Activated CD8-positive, alpha-beta memory T cell treated with anti-CD3 and anti-CD28 coated beads for 1 hour (primary cell): ENCODE measurements at places on chromosomes 3 and 15.

DNA sequence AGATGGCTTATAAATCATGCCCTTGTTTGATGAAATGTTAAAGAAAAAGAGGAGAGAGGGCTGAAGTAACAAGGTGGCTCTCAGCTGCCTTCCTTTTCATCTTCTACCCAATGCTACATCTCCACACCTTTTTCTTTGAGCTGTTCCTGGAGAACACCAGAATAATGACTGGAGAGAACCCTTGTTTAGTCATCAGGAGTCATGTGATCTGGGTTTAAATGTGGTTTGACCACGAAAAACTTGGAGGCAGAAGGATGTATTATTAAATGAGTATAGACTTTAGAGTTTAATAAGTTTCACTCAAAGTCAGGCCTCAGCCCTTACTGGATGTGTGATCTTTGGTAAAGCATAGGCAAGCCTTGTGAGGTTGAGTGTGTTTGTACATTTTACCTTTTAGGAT lies 230.3 kb upstream of the TBL1XR1 start:
- DNase-seq: no peak

GRCh38 chr3:105622169-105622568 lies 246.6 kb downstream of the CBLB start:
- DNase-seq: no peak

DNA sequence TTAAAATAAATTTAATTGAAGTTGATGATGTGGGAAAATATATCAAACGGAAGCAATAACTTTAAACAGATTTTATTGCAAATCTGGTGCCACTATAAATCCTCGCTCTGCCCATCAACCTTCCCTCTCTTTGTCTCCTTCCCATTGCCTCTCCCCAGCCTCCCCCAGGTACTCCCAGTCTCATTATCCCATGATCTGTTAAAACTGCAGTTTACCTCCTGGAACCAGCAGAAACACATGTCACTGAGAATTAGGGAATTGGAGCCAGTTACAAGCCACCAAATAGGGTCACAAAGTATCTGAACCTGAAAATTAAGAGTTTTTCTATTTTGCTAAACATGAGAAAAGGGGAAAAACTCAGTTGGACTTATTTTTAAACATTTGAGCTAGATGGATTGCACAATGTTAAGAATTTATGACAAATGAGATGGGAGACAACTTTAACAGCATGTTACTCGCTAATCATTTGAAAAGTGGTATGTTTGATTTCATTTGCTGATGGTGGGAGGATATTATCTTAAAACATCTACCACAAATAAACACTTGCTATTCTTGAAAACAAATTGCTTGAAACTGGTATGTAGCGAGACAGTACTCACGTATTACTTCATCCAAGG lies 2.4 kb downstream of the PLCH1 start:
- no peak for DNase-seq

DNA sequence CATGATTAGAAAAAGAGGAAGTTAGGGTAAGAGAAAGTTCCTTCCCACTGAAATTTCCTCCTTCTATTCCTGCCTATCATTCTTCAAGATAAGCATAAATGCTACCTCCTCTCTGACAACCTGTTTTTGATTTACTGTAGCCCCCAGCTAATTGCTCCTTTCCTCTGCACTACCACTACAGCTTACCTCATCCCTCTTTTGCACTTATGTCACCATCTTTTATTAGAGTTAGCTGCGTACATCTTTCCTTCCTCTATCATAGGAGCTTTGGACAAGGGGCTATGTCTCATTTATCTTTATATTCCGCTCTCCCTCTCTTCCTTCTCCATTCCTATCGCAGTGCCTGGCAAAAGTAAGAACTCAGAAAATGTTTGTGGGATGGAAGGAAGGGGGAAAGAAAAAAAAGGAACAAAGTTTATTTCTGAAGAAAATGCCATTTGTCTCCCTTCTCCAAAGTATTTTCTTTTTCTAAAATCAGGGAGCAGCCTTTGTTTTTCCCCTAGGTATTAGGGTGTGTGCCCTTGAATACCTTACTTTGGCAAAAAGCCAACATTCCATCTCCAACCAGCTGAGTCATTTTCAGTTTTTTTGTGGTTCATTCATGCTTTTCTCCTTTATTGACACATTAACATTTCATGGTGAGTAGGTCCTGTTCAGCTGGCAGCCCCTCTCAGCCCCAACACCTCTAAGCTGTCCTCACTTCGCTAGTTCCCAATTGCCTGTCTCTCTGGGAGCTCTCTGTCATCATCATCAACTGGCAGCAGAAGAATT lies 87.6 kb upstream of the SOX2 start:
- DNase-seq: no peak

DNA sequence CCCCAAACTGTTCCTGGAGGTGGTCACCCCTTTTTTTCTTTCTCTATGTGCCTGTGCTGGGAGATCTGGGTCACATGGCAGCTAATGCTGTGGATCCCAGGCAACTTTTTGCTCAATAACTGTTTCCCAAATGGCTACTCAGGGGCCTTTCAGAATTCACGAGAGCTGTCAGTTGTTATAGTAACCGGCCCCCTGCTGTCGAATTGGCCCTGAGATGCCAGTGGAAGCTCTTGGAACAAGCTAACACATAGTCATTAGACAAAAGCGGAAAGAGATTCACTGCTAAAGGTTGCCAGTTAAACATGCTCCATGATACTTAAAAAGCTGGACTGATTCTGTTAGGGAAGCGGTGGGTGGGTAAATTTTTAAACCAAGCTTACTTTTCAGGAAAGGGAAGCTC lies 144.1 kb downstream of the FEZF2 start:
- no peak for DNase-seq
